ENCODE measurements at places on chromosomes 4 and X. TPM values are rescaled to one million over a fixed set of nuclear protein-coding genes. Genes with fewer than 3 reads are reported as not detected.

DNA sequence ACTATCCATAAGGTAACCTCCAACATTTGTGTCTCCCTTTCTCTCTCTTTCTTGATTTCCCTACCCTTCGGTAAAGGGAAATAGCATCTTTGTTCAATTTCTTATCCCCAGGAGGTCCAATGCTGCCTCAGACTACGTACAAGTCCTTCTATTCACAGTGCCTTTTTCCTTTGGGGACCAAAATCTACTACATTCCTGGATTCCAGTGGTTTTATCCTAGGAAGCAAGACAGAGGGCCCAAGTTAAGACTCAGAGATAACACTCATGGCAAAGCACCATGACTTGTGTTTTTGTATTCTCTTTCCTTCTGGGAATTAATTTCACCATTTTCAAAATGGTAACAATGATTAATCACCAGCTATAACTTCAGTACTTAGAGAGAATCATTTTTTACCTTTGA is 10.6 kb downstream of the G3BP2 start:
- no peak for DNase-seq

L1CAM gene
- total RNA-seq = 819 TPM

IL21 gene
- not detected for total RNA-seq

- DNase-seq = no peak
Observed at GRCh38 chrX:119757979-119758730, at the start of gene SOWAHD. Gene SOWAHD, plus strand, starts transcription at chrX:119758588. Its CDS starts 80 bp downstream, at chrX:119758668.

DNA sequence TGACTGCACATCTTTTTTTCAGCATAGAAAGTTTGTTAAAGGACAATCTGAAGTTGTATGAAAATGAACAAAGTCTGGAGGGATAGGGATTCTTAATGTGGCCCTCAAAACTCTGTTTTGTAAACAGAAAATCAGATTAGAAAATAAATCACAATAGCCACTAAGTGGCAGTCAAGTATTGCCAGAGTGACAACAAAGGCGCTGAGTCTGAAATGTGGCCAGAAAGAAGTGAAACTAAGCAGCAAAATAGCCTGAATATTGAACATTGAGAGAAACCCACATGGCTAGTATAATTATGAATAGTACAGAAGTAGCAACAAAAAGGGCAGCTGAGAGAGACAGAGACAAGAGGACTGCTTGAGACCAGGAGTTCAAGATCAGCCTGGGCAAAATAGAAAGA is 81.1 kb upstream of the CT45A1 start:
- DNase-seq = no peak

DCAF8L2 gene
- not detected for total RNA-seq

DNA sequence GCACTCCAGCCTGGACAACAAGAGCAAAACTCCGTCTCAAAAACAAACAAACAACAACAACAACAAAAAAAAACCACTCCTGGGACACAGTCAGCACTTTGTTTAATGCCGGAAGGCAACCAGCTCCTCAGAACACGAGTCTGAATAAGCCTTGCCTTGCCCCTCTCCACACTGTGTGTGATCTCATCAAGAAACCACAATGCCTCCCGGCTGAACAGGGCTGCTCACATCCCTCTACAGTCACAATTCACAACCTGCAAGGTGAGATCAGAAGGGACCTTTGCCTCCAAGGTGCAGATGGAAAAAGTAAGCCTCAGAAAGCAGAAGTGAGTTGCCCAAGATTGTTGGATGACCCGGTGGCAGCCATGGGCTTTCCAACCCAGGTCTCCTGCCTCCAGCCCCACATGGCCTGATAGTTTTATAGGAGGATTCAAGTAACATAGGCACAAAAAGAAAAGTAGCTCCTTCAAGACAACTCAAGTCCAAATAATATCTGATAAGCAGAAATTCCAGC is 80.8 kb downstream of the JAKMIP1 start:
- no peak for DNase-seq

DNA sequence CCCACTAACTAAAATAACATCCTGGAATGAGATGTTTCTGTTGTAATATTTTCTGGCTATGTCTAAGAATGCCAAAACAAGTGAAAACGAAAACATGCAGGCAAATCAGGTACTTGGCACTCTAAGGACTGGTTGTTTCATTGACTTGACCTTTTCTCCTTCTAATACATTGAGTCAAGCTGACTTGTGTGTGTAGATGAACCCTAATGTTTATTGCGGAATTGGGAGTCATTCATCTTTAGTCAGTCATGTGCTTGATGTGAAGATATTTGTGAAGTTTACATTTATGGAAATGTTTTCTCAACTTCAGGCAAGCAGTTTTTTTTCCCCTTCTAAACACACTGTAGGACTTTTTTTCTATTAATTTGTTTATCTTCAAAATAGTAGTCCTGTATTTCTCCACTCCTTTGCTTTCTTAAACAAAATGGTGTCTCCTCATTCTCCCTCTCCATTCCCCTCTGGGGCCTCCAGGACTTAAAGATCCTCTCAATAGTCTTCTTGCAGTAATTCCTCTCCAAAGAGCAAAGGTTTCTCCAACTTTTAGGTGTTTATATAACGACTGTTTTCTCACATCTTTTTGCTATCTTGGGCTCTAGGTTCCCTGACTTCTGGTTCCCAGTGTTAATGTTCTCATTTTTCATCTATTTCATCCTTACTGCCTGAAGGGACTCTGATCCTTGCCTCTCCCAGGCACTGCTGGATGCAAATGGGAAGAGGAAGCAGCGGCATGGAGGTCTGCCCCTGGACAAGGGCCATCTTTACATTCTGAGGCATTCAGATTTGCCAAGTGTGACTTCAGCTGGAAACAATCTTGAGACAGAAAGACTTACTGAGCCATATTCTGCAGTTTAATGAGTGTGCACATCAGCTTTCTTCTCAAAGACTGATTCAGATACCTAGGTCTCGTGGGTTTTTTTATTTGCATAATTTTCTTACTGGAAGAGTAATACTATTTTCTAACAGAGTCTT is 166.4 kb downstream of the ARHGAP6 start:
- DNase-seq = no peak

GRCh38 chr4:88803600-88804096 is 106.0 kb upstream of the NAP1L5 start:
- peak; percentile 52 for DNase-seq

MAGEC2 gene
- not detected for total RNA-seq

GRCh38 chr4:55723403-55723802 is 87.3 kb upstream of the NMU start:
- DNase-seq = no peak

CDKL2 gene
- 5.7 TPM for total RNA-seq

DNA sequence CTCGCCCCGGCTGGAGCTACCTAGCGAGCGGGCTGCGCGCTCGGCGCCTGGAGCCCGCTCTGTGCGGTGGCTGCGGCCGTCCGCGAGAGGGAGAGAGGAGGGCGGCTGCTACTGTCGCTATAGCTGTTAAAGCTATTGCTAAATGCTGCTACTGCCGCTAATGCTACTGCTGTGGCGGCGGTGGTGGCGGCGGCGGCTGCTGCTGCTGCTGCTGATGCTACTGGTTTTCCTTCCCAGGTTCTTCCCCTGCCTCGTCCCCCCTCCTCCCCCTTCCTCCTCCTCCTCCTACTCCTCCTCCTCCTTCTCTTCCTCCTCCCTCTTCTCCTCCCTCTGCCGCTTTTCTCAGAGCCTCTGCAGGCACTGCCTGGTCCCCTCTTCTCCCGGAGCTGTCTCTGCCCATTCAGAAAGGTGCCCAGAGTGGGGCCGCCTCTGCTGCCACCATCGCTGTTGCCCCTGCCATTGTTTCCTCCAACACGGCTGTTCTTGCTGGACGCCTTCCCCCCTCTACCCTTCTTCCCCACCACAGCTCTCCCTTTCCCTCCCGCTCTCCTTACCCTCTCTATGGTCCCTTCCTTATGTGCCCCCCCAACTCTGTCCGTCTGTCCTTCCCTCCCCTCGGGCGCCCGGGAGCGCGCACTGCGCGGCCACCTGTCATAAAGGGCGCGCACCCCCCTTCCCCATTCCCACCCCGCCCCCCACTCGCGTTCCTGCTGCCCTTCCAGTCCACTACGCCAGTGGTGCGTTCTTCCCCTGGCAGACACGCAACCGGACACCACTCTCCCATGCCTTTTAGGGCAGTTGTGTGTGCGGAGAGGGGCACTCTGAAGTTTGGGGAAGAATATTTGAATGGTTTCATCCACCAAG is at the start of gene NEXMIF:
Gene NEXMIF (minus strand): TSS at position 228 of the 864 bp plus-strand sequence.
- DNase-seq = no peak

NDP gene
- not detected for total RNA-seq

NXF2 gene
- not detected for total RNA-seq

- DNase-seq = no peak
Observed at GRCh38 chr4:110905367-110905766, 282.5 kb upstream of the PITX2 start.

- no peak for DNase-seq
Observed at GRCh38 chrX:115978068-115978467, 192.5 kb upstream of the AGTR2 start.

GRCh38 chrX:135981010-135981409 is 4.2 kb upstream of the SLC9A6 start:
- DNase-seq = no peak

GRCh38 chr4:17094159-17094875 is 195.9 kb upstream of the LDB2 start:
- DNase-seq = no peak

DNA sequence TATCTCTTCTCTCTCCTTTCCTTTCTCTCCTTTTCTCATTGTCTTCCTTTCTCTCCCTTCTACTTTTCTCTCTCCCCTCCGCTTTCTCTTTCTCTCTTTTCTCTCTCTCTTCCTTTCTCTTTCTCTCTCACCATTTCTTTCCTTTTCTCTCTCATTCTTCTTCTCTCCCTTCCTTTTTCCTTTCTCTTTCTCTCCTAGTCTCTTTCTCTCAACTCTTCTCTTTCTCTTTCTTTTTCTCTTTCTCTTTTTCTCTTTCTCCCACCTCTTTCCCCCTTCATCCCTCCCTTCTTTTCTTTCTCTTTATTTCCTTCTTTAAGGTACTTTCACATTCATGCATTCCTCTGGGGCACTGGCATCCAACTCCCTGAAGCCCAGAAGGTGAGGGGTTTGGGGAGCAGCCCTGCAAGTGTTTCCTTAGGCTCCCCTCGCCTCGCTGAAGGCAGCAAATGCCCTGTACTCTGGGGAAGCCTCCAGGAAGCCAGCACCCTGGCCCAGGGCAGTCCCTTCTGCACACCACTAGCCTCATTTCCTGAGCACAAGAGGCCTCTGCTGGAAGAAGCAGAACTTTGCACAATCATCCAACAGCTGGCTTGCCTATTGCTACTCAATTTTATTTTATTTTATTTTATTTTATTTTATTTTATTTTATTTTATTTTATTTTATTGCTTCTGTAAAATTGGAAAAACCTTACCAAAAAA is 124.2 kb downstream of the NFKB1 start:
- DNase-seq = no peak

DNA sequence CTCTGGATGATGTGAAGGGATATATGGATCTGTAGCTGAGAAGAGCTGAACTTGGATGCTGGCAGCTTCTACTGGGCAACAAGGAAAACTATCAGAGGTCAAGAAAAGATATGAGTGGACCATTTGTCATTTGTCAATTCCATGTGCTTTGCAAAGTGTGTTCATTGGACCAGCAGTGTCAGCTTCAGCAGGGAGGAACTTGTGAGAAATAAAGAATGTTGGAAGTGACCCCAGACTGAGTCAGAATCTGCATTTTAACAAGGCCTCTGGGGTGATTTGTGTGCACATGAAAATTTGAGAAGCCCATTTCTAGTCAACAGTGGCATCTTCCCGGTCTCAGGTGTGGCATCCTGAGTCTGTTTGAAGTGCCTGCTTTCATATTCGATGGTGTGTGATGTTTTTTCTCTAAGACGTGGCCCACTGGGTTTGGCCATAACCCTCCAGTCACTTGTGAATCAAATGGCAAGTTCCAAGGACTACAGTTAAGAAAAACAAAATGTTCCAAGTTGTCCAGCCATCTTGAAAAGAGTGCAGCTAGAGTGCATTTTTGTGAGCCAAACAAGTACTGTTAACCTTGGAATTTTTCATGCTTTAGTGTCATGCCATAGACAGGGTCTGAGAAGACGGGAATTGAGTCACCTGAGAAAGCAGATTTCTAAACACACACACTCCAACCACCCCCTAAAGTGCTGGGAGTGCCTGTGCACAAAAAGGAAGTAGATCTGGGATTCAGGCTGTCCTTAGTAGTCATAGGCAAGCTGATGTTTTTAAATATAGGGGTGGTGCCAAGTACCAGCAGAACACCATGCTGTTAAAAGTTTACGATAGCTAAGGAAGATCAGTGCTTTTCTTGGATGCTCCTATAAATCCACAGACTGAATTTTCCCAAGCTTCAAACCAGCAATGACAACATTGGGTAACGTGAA is 26.4 kb downstream of the GPM6B start:
- DNase-seq = no peak

GRCh38 chr4:56468097-56468422 is 643 bp downstream of the SRP72 start:
- DNase-seq = no peak

DNA sequence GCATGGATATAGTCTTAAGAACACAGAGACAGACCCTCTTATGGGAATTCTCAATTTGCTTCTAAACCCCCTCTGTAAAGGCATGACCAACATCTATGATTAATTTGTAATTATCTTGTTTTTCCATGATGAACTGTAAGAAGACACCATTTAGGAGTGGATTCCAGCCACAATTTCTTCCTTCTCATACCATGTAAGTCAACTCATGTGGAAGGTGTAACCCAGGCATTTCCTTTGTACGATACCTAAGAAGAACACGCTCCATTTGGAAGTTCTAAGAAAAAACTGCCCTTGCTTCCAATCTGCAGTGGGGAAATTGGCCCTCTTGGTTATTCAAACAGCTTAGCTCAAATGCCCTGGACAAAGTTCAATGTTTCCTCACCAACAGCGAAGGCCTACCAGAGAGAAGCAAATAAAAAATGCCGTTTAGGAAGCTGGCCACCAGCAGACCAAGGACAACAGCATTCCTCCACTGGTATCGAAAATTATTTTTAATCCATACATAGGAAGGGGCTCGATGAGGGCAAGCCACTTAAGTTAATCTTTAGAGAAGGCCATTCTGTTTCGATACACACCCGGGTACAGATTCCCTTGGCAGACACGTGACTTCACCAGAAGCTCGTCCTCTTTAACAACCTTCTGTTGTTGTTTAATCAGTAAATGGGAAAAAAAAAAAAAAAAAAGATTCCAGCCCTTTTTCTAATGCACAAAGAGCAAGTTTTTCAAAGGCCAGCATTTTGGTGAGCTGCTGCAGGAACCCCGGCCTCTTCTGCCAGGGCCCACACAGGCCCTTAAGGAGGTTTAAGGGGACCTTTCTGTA is 2.6 kb downstream of the DHRSX start:
- no peak for DNase-seq

DNA sequence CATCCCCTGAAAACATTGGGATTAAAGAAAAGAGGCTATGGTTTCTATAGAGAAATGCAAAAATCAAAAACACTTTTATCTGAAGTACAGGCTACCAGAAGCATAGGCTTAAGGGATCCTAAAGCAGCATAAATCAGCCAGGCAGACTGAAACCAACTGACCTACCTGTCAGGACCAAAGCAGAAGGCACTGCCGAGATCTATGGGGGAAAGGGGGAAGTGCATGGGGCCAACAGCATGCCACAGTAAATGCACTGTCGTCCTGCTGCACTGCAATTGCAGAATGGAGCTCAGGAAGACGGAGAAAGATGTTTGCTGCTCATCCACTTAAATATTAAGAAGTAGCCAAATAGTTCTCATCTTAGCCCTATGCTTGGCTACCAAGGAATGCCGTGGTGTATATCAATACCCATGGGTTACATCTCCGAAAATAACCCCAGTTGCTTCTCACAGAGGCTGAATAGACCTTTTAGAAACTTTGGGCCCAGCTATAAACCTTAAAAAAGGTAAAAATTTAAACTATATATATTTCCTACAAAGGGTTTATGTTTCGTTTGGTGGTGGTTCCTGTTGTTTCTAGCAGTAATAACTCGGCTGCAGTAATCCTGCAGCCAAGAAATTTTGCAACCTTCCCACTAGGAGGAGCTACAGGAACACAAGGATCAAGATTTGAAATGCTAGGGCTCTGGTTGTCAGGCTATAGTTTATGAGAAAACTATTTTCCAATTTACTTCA is 312.2 kb upstream of the DIAPH2 start:
- no peak for DNase-seq

Measured in Panc1 (cell line).